ENCODE measurements at places on chromosomes 5 and 9.
A peak's percentile ranks its signal among the peaks of the same experiment; 100 is the strongest.

- ATAC-seq, result no peak
Observed at GRCh38 chr9:2386566-2386965, 235.0 kb upstream of the VLDLR start.

GRCh38 chr9:114112778-114113584, 13.9 kb upstream of the KIF12 start:
- no peak for ATAC-seq

- ATAC-seq, result peak; percentile 56
Observed at GRCh38 chr9:2181792-2182191, 166.6 kb downstream of the SMARCA2 start.

DNA sequence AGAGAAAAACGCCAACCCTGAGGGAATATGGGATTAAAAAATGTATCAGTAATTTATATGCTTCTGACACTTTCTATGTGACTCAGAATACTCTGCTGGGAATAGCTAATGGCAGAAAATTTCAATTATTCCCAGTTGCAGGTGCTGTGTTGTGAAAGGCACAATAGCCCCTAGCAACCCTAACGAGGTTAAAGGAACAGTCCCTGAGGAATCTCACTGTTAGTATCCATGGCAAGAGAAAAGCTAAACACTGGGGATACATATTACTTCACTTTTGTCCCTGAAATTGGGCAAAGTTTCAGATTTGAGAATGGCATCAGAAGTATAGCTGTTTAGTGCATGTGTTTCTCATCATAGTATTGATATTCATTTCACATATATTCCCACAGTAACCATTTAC, 555.0 kb downstream of the RAB3C start:
- no peak for ATAC-seq

- no peak for ATAC-seq
Observed at GRCh38 chr9:73165911-73166310, 14.2 kb downstream of the ANXA1 start.

DNA sequence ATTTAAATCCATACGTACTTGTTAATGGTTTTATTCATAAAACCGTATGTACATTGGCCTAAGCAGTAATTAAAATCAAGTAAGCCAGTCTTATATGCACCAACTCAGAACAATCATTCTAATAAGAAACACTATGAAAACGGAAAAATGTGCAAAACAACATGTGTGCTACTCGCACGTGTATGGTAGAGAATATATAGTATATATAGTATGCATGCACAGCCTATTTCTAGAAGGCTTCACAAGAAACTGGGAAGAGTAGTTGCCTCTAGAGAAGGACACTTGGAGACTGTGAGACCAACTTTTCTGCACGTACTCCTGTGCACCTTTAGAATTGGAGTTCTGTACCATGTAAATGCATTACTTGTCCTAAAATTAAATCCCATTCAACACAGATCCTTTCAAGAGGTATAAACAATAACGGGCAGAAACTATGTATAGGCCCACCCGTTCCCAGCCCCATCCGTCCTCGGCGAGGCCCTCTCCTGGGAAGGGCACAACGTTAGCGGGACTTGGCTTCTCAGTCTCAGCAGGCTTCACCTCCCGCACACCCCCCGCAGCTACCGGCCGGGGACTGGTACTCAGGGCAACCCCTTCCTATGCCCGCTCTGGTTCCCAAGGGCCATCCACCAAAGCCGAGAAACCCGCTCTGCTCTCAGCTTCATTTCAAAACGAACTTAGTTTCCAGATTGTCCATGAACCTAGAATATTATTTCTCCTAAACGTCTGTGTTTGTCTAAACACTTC, 2.0 kb downstream of the CDC14B start:
- no peak for ATAC-seq

- ATAC-seq, result no peak
Observed at GRCh38 chr9:83284746-83285145, 221.8 kb upstream of the RASEF start.

GRCh38 chr5:178403351-178403750, 170.7 kb upstream of the PHYKPL start:
- no peak for ATAC-seq

DNA sequence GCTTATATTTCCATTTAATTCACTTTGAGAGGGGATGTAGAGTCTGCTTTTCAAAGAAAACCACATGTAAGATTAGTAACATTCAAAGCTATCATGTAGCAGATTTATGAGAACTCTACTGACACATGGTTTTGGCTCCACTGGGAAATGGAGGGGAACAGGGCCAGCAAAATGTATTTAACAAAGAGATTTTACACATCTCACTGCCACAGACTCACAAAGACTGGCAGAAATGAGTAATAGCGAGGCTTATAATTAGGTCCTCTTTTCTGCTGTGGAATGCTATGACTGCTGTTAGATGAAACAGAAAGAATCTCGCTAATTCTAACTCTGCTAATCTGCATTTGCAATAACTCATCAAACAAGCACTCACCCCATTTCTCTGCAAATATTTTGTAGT, 4.5 kb downstream of the DAP start:
- no peak for ATAC-seq

- ATAC-seq, result no peak
Observed at GRCh38 chr5:124262470-124262869, 484.0 kb downstream of the ZNF608 start.

DNA sequence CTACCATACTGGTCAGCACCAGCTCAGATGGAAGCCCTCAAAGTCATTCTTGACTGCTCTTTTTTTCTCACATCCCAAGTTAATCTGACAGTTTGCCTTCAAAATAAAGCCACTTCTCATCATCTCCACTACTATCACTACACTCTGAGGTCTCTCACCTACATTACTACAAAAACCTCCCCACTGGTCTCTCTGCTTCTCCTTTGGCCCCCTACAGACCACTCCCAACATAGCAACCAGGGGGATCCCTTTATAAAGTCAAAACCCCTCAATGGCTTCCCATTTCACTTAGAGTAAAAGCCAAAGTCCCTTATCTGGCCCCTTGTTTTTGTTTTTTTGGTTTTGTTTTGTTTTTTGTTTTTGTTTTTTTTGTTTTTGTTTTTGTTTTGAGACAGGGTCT, 4.6 kb downstream of the ARAP3 start:
- ATAC-seq, result no peak

Measured in esophagus mucosa (tissue), 1 donor.